Kidney epithelial cell (primary cell): ENCODE measurements at places on chromosomes 3 and 15. TPM values are rescaled to one million over a fixed set of nuclear protein-coding genes. Genes with fewer than 3 reads are reported as not detected.

DNA sequence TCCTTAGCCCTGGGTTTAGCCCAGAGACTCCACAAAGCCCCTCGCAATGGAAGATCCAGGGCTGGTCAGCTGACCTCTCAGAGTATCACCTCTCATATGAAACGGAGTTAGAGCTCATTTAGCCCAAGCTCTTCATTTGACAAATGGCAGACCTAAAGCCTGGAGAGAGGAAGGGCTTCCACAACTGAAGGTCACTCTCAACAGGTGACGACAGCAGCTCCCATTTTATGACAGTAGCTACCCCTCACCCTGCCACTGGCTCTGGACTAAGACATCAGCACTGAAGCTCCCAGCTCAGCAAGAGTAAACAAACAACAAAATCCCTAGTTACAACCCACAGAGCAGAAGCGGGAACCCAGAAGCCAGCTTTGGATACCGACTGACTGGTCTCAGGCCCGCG is 33.7 kb downstream of the TLE3 start:
- no peak for DNase-seq

GRCh38 chr3:174776123-174776522 is 83.0 kb upstream of the NAALADL2 start:
- no peak for DNase-seq

DNA sequence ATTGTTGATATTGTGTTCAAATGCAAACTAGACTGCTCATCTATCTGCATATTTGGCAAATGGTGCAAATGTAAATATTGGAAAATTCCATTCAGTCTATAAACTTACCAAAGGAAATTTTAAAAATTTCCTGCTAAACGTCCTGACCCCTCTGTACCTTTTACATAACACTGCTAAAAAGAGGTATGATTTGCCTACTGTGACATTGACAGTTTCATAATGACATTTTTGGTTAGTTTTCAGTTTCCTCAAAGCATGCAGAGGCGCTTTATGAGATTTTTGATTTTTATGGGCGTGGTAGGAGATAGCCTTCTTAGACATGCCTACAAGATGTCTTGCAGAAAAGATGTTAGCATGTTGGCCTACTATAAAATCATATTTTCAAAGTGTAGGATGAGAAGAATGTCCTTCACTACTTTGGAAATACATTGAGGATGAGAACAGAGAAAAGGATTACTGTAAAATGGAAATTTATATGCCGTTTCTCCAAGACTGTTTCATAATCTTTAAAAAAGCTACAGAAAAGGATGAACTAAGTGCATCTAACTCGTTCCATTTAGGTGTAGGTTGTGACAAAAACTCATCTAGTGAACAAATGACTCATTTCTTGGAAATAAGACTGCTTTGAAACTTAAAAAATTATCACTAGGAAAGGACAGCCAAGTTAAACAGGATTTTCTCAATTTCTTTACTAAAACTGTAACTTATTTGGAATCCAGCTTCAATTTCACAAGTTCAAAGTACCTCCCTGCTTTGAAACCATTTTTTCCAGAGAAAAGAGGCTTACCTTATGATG is 14.5 kb upstream of the ISLR start:
- no peak for DNase-seq

Gene RNU6-1
- total RNA-seq, result not detected in 2 replicates

GRCh38 chr3:52715714-52716305 is 9.9 kb downstream of the SPCS1 start:
- DNase-seq, result no peak

Gene EIF5A2
- total RNA-seq, result 4.1 and 6.2 TPM in 2 replicates

Gene IL5RA
- total RNA-seq, result not detected in 2 replicates
